Placental epithelial cell (primary cell): ENCODE measurements at places on chromosomes 11 and 22. TPM values are rescaled to one million over a fixed set of nuclear protein-coding genes. Genes with fewer than 3 reads are reported as not detected.

Gene DDI1
- total RNA-seq = not detected in 2 replicates

Gene KIF18A
- total RNA-seq = 3.1 and 4.0 TPM in 2 replicates

Gene FIBIN
- total RNA-seq = under 0.01 and 0.11 TPM in 2 replicates

Gene PHOX2A
- total RNA-seq = 0.39 TPM in 1 of 2 replicates, not detected in the other

Gene CFAP300
- 13.3 TPM in 2 replicates for total RNA-seq

Gene ZPR1
- 18.5 and 29.5 TPM in 2 replicates for total RNA-seq

Gene VWCE
- 0.39 and 0.65 TPM in 2 replicates for total RNA-seq

Gene TUB
- 5.5 and 6.0 TPM in 2 replicates for total RNA-seq

Gene KCNK4
- under 0.01 TPM in 1 of 2 replicates, not detected in the other for total RNA-seq

Gene MTFP1
- 7.1 and 22.7 TPM in 2 replicates for total RNA-seq

Gene TMEM191B
- 1.6 and 2.8 TPM in 2 replicates for total RNA-seq

Gene RASD2
- not detected in 2 replicates for total RNA-seq

Gene UBTFL1
- not detected in 2 replicates for total RNA-seq

Gene FZD4
- total RNA-seq = 0.87 and 2.4 TPM in 2 replicates

Gene MMP12
- total RNA-seq = 0.22 TPM in 1 of 2 replicates, not detected in the other

Gene KRTAP5-11
- not detected in 2 replicates for total RNA-seq

Gene FUT4
- total RNA-seq = 14.1 and 14.5 TPM in 2 replicates

Gene FGF4
- total RNA-seq = not detected in 2 replicates

Gene PRDM11
- 5.5 and 9.4 TPM in 2 replicates for total RNA-seq

Gene OR52A1
- total RNA-seq = not detected in 2 replicates

Gene FOLR2
- not detected in 2 replicates for total RNA-seq

Gene KMT2A
- 50.6 and 58.0 TPM in 2 replicates for total RNA-seq

Gene UCP2
- total RNA-seq = 2.4 and 2.9 TPM in 2 replicates

Gene OVOL1
- 1.3 and 2.0 TPM in 2 replicates for total RNA-seq

Gene C22orf15
- 0.39 and 0.54 TPM in 2 replicates for total RNA-seq

Gene MAJIN
- not detected in 2 replicates for total RNA-seq

Gene FGF3
- total RNA-seq = not detected in 2 replicates

Gene API5
- total RNA-seq = 34.9 and 45.5 TPM in 2 replicates

Gene CHCHD10
- 0.87 and 4.7 TPM in 2 replicates for total RNA-seq

Gene CD82
- 4.3 and 8.8 TPM in 2 replicates for total RNA-seq

Gene CBL
- 5.5 and 8.1 TPM in 2 replicates for total RNA-seq

Gene KIRREL3
- total RNA-seq = 3.5 and 17.8 TPM in 2 replicates

Gene CENPM
- total RNA-seq = 5.5 and 14.9 TPM in 2 replicates

Gene HPX
- total RNA-seq = 0.87 and 2.4 TPM in 2 replicates

Gene HTR3A
- not detected in 2 replicates for total RNA-seq
